ENCODE measurements at places on chromosomes 13 and 19.

DNA sequence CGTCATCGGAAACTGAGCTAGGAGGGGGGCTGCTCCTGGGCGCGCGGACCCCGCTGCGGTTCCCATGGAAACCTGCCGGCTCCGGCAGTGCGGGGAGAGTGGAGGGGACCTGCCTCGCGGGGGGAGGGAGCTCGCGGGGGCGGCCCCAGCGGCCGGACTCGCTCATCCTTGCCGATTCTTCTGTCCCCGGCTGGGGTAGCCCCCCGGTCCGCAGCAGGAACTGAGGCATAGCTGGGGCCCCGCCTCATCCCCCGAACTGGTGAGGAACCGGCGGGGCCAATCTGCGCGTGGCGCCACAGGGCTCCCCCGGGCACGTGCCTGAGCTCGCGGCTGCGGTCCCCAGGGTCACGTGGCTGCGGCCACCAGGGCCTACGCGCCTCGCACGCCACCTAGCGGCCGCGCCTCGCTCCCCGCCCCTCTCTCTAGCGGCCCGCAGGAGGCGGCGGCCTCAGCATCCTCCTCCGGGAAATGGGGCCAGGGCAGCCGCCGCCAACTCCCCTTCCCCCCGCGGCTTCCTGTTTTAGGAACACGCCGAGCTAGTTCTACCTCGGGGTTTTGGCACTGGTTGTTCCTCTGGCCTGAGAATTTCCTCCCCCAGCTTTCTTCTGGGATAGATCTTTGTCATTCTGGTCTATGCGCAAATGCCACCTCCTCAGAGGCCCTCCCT, 1.7 kb upstream of the ELAVL3 start:
- DNase-seq, result peak; percentile 68

DNA sequence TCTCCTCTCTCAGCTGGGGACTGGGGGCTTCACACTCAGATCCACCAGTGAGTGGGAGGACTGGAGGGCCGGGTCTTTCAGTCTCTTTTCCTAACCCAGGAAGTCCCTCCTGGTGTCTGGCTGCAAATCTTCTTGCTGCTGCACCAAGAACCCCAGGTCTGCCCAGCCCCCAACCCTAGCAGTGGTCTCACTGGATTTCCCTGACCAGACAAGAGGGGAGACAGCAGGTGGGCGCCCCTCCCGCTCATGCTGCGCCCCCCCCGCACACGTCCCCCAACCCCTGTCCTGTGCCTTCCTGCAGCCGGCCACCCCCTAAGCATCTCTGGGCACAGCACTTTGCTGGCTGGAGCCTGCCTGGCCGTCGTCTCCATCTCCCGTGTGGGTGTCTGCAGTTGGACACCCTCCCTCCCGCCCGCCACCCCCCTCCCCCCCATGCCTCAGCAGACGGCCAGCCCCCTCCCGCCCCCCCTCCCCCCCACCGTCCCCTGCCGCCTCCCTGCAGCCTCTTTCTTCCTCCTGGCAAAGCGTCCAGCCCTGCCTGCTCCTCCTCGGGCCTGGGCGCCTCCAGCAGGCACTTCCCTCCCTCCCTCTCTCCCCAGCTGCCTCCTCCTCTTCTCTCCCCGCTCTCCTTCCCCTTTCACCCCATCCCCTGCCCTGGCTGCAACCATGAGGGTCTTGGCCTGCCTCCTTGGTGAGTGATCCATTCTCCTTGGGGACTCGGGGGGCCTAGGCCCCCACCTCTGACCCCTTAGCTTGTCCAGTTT, at the start of gene SSC5D:
Gene SSC5D, plus strand, starts transcription at position 513 of the 764 bp plus-strand sequence. Its CDS starts 154 bp downstream, at position 667.
- no peak for DNase-seq

GRCh38 chr19:4095488-4095844, 28.5 kb downstream of the MAP2K2 start:
- DNase-seq, result no peak

GRCh38 chr19:27657271-27658051, 1555.5 kb downstream of the UQCRFS1 start:
- DNase-seq, result no peak

- DNase-seq, result no peak
Measured at GRCh38 chr13:42807866-42808265, 26.5 kb downstream of the FAM216B start.

- no peak for DNase-seq
Measured at GRCh38 chr13:48302871-48303358, 636 bp upstream of the RB1 start.

DNA sequence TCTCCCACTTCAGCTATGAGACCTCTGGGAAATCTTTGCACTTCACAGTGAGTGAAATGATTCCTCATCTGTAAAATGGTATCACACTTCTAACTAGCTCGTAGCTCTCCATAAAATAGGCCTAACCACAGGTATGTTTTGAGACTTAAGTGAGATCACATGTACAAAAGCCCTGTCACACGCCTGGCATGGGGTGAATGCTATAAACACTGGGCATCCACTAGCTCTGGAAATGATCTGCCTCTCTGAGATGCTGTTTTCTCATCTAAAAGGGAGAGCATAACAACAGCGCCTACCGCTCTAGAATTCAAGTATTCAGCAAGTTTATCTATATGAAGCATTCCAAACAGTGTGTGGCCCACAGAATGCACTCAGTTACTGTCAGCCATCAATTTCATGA, 2.2 kb downstream of the AKT2 start:
- no peak for DNase-seq

DNA sequence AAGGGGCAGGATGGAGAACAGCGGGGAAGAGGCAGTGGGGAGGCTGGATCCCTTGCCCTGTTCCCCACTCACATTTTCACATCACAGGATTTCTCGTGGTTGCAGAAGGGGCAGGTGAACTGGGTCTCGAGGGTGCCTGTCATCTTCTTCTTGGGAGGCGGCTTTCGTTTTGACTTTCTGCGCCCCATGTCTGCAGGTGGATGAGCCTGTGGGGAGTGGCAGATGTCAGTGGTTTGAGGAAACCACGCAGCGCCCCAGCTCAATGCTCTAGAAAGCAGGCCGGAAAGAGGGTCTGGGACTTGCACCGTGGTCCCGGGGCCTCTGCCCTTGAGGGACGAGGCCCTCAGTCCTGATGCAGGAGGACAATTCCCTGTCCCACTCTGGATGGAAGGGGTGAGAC, 4.9 kb downstream of the ELOF1 start:
- DNase-seq, result no peak

GRCh38 chr13:48994706-48995105, 19.0 kb downstream of the FNDC3A start:
- no peak for DNase-seq

- no peak for DNase-seq
Measured at GRCh38 chr13:82751206-82751605, 1131.1 kb downstream of the SLITRK1 start.

- DNase-seq, result peak; percentile 76
Measured at GRCh38 chr19:611481-611868, 21.8 kb downstream of the HCN2 start.

GRCh38 chr13:88464851-88465250, 793.7 kb downstream of the SLITRK5 start:
- DNase-seq, result no peak

- DNase-seq, result no peak
Measured at GRCh38 chr13:44497801-44498200, 78.3 kb downstream of the TSC22D1 start.

DNA sequence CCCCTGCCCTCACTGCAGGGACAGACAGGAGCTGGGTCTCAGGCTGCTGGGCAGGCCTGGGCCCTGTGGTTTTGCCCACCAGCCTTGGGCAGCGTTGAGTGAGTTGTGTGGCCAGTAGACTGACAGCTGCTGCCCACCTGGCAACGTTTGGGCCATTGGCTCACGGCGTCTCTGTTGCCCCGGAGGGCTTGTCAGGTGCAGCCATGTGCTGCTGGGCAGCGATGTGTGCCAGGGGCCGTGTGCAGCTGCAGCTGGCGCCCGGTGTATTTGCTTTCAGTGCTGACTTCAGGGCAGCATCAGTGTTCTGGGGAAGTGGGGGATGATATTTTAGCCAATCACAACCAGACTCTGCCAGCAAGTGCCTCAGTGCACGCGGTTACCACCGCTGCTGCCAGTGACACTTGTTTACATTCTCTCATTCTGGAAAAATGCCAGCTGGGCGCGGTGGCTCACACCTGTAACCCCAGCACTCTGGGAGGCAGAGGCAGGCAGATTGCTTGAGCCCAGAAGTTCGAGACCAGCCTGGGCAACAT, 10.6 kb downstream of the FZR1 start:
- DNase-seq, result no peak

DNA sequence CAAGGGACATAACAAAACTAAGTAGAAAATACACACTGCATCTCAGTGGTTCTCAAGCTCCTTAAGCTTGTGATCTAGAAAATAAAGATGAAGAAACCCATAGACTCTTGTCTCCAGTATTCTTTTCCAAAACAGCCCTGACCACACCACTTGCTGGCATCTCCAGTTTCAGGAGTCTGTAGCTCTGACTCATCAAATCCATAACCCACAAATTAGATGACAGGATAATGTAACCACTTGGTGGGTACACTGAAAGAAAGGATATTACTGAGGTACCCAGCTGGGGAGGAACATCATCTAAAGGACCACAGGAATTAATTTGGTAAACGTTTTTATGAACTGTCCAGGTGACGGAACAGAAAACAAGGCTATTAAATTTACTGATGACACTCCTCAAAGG, 214.7 kb downstream of the VWA8 start:
- DNase-seq, result no peak

DNA sequence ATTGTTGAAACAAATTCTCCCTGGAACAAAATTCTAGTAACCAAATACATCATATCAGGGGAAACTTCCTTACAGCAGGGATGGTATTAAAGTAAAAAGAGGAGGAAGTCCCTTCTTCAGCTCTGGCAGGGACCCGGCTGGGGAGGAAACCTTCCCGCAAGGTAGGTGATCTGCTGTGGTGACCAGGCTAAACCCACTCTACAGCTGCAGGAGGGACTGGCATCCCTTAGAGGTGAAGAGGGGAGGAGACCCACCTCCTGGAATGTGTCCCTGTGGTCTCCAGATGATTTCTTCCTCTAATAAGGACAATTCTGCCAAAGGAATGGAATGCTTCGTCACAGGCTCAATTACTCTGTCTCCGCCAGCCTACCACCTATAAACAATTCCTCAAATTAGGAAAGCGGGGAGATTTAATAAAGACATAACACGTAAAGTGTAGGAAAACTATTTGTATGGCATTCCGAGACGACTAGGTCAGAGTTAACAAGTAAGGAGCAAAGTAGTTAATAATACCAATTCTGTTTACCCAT, 637 bp upstream of the PDS5B start:
- DNase-seq, result no peak

DNA sequence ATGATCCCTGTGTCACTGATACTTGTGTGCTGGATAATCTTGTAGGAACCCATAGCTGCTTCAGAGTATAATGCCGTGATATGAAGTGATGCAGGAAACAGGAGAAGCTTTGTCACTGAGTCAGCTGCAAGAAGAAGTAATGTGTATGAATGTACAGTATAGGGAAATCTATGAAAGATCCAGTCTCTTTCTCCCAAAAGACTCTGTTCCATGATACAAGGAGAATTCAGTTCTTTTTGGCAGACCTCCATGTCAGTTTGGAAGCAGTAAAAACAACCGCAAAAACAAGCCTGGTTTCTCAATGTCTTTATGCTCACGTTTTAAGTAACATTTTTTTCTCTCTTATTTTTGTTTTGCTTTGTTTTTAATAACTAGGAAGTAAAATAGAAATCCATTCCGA, 33.9 kb downstream of the PCDH17 start:
- no peak for DNase-seq

GRCh38 chr13:110894086-110894485, 20.8 kb downstream of the ANKRD10 start:
- no peak for DNase-seq

- DNase-seq, result no peak
Measured at GRCh38 chr13:80463673-80464352, 122.9 kb upstream of the SPRY2 start.

DNA sequence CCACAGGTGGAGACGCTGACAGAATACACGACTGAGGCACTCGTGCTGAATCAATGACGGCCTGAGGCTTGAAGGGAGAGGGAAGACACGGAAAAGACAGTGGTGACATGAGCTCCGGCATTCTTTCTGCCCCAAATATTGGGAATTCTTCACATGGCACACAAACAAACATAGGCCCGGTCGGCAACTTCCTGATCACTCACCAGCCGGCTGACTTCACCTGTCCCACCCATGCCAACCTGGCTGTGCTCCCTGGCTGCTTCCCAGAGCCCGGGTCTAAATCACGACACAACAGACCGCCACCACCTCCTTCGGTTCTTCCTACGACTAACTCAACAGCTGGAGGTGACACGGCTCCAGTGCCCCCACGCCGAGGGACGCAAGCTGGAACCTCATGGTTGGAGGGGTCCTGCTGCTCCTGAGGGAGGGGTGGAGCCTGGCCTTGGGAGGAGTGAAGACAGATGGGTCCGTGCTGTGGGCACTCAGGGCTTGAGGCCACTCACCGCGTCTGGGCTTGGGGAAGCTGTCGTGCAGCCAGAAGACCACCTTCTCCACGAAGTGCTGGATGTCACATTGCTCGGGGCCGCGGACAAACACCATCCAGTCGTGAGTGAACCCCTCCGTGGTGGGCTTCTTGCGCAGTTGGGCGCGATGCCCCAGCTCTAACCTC, 9.6 kb downstream of the MLLT1 start:
- no peak for DNase-seq

GRCh38 chr13:111278258-111278657, 42.2 kb upstream of the TEX29 start:
- DNase-seq, result no peak

DNA sequence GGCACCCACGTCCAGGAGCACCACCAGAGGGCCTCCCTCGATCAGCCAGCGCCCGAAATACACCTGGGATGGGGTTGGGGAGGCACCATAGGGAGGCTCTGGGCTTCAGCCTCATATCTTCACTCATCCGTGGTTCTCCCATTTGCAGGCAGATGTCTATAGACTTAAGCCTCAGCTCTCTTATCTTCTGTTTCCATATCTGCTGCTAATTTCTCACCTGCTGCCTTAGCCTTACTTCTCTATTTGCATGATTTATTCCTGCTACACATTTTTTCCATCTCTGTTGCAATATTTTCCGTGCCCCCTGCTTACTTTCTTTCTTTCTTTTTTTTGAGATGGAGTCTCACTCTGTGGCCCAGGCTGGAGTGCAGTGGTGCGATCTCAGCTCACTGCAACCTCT, 5.8 kb downstream of the GYS1 start:
- DNase-seq, result no peak

- DNase-seq, result no peak
Measured at GRCh38 chr19:7516878-7517277, 975 bp downstream of the ZNF358 start.

- no peak for DNase-seq
Measured at GRCh38 chr19:5128936-5129389, 160.1 kb downstream of the KDM4B start.

DNA sequence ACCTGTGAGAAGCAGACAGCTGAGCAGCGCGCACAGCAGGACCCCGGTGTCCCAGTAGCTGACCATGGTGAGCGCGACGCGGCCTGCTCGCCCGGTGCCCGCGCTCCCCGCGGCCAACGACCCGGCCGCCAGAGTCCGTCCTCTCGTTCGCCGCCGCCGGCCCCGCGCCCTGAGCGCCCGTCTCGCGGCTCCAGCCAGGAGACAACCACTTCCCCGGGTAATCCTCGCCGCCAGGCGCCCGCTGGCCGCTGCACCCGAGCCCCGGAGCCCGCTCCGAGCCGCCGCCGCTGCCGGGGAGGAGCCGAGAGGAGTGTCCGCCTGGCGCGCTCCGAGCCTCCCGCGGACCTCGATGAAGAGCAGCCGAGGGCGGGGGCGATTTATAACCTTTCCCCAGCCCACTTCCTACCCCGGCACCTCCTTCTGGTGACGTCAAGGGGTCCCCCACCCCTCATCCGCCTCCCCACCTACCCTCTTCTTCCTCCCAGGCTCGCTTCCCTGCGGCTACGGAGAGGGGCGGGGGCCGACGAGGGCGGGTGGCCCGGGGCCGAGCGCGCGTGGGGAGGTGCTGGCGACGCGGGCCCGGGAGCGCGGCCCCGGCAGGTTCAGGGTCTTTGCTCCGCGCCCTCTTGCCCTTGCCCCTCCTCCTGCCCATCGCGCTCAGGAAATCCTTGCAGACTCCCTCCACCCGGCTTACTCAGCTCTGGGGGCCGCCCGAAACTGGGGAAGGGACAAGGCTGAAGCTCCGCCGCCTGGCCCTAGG, at the start of gene FLT1:
Gene FLT1, minus strand, starts transcription at position 351 of the 760 bp plus-strand sequence. Its CDS starts 285 bp downstream, at position 66.
- DNase-seq, result no peak
